ENCODE measurements at places on chromosomes 6 and 20. TPM values are rescaled to one million over a fixed set of nuclear protein-coding genes. Genes with fewer than 3 reads are reported as not detected.

DNA sequence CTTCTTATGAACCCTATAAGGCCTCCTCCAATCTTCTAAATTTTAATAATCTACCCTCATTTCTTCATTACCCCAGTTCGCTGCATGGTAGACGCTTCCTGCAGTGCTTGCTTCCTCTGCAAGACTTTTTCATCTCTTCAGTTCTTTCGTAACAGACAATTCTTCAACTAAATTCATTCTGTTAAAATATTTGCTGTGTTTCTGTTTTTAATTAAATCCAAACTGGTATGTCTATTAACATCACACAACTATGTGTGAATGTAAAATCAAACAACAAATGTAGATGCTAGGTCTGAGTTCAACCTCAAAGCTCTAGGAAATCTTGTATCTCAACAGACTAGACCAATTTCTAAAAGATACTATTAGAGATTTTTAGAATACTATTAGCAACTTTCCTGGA is 199.3 kb downstream of the RNGTT start:
- H3K27ac ChIP-seq: no peak overlapping the region
- no peaks in the 10 kb centered on the region for H3K4me1 ChIP-seq
- no peak for DNase-seq
- no peaks in the 10 kb centered on the region for H3K27me3 ChIP-seq

- H3K27me3 ChIP-seq: no peaks in the 10 kb centered on the region
- peak; percentile 94 for DNase-seq
- H3K36me3 ChIP-seq: no peaks in the 10 kb centered on the region
- peak overlapping the region; percentile 64 for H3K4me3 ChIP-seq
- H3K27ac ChIP-seq: peak overlapping the region; percentile 90
Measured at GRCh38 chr6:142926494-142927270, 18.3 kb downstream of the HIVEP2 start.

FAM184A gene
- total RNA-seq: 11.2 TPM

DNA sequence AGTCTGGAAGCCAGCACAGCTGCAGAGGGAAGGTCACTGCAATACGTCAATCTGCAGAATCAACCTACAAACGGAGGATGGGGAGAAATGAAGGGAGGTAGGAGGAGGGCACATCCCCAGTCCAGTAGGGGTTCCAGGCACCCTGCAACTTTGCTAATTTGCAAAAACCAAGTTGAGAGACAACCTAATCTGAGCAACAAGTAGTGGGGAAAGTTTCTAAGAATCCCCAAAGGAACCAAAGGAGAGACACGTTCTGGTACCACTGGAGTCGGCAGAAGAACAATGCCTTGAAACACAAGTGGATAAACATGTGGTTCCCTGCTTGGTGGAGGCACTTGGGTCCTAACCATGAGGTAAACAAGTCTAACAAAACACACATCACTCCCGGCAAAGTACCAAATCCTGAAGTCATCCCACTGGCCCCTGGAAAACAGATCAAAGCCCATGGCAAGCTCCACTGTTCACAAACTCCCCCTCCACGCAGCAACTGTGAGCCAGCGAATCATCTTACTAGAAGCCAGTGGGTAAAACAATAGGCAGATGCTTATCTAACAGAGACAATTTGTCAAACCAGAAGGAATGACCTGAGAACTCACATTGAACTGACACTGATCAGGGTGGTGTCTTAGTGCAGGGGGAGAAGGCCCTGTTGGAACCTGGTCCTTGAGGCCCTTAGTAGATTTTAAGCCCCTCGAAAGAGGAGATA is 4.7 kb downstream of the MRPS18A start:
- no peak overlapping the region for H3K4me3 ChIP-seq
- H3K36me3 ChIP-seq: peaks cover 36% of the 10 kb centered on the region

ZNF217 gene
- 15.4 TPM for total RNA-seq

All from esophagus muscularis mucosa (tissue), 4 donors.